ENCODE measurements at places on chromosomes 11 and 22.

- no peak for DNase-seq
Observed at GRCh38 chr11:129313541-129314297, 61.9 kb upstream of the BARX2 start.

DNA sequence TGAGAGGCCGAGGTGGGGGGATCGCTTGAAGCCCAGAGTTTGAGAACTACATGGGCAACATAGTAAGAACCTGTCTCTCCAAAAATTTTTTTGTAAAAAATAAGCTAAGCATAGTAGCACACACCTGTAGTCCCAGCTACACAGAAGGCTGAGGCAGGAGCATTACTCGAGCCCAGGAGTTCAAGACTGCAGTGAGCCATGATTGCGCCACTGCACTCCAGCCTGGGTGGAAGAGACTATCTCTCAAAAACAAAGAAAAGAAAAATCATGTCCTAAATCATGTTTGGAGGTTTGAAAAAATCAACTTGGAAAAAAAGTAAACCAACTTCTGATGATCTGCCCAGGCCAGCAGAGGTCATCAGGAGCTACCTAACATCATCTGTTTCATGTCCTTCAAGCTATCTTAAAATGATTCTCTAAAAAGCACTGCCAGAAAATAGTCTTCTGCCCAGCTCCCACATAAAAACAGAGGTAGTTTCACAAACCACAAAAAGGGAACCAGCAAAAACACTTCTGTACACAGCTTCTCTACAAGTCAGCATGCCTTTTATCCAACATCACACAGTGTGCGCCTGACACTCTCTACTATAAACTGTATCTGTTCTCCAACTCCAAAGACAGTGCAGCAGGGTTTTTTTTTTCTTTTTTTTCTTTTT is 165.0 kb downstream of the SOX6 start:
- DNase-seq: peak; percentile 23

- DNase-seq: no peak
Observed at GRCh38 chr11:108983636-108984420, 319.0 kb downstream of the DDX10 start.

- DNase-seq: no peak
Observed at GRCh38 chr22:46625113-46625842, 5.1 kb downstream of the GRAMD4 start.

DNA sequence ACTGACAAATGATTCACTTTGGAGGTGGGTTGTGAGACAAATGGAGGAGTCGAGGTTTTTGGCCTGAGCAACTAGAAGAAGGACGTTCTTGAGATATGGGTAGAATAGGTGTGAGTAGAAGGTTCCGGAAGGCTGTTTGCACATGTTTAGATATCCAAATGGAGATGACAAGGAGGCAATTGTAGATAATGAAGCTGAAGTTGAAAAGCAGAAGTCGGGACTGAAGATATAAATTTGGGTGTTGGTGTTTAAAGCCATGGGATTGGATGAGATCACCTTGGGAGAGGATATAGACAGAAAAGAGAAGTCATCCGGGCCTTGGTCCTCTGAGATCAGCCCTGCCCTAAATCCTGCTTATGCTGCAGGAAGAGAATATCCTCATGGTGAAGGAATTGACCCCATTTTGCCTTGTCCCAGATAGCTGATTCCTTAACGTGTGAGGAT is 75.5 kb upstream of the CD44 start:
- DNase-seq: no peak

DNA sequence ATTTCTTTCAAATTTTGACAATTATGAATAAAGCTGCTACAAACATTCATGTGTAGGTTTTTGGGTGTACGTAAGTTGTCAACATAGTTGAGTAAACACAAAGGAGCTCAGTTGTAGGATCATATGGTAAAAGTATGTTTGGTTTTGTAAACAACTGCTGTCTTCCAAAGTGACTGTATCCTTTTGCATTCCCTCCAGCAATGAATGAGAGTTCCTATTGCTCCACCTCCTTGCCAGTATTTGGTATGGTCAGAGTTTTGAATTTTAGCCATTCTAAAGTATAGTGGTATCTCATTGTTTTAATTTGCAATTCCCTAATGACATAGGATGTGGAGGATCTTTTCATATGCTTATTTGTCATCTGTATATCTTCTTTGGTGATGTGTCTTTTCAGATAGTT is 28.0 kb upstream of the PHOX2A start:
- DNase-seq: no peak

- DNase-seq: no peak
Observed at GRCh38 chr11:6635082-6635932, 16.1 kb upstream of the TPP1 start.

GRCh38 chr11:10550503-10551289 is 9.7 kb upstream of the RNF141 start:
- DNase-seq: no peak

DNA sequence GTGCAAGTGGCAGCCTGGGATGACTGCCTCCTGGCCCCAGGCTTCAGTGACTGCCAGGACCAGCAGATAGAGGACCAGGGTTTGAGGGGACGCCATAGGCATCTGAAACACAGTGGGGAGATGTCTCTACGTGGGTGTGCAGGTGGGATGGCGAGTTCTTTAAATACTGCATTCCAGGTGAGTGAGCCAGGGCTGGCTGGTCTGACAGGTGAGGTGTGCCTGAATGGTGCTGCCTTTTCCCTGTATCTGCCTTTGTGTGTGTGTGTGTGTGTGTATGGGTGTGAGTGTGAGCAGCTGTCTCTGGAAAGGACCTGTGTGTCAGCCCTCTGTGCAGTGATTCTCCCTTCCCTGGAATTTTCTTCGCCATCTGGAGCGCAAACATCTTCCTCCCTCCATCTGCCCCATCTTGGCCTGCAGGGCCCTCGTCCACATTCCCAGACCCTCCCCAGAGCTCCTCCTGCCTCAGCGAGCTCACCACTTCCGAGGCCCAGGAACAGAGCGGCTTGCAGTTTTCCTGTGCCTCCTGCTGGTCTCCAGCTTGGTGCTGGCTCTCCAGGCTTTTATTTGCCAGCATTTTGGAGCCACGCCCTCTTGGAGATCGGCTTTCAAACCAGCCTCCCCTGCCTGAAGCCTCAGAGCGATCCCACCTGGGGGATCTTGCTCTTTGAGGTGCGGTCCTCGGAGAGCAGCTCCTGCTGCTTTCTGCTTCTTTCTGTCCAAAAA is at the start of gene GPHA2:
Gene GPHA2, minus strand, starts transcription at position 535 of the 723 bp plus-strand sequence. Its CDS starts 433 bp downstream, at position 102.
- DNase-seq: no peak

DNA sequence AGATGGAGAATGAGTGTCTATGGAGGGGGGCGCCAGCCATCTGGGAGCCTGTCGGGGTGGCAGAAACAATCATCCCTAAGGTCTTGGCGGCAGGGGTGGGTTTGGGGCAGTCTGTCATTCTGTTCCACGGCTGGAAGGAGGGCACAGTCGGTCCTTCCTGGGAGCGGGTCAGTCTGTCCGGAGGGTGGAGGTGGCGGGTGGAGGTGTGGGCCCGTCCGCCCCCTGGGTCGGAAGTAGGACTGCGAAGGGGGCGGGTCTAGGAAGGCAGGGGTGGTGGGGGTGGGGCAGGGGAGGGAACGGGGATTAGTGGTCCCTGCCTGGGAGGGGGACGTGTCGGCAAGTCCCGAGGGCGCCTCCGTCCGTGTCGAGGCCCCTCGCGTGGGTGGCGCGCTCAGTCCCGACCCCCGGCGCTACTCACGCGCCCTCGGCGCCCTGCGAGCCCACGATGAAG is 461 bp downstream of the TBC1D10A start:
- no peak for DNase-seq

DNA sequence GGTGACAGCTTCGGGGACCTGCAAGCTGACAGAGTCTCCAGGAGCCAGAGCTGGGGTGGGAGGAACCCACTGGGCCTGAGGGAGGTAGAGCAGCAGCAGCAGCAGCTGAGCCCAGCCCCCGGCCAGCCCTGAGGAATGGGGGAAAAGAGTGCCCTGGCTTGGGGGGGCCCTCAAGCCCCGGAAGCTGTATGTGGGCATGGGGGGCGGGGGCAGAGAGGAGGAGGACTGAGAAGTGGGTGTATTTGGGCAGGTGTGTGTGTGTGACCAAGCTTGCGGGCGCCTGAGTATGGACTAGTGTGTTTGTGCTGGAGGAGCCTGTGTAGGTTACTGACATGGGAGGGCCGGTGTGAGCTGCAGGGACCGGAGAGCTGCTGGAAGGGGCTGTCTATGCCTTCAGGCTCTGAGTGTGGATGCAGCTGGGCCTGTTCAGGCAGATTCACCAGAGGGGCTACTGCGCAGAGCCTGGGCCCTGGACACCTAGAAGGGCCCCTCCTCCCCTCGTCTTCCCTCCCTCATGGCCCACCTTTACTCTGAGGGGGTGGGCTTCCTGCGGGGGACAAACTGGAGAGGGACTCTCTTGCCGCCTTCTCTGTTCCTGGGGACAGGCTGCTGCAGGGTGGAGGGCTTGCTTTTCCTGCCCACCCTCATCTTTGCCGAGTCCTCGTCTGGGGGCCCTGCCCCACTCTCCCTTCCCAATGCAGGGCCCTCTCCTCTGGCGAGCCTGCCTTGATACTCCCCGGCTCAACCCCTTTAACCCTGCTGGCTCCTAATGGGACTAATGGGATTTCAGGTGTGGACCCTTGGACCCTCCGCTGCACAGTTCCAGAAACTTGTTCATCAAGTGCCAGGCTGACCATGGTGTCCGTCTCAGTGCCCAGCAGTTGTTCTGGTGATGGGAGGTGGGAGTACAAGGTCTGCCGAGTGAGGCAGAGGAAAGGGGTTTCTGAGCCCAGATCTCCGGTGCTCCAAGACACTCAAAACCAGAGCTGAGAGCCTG is 28.2 kb downstream of the ST3GAL4 start:
- no peak for DNase-seq

DNA sequence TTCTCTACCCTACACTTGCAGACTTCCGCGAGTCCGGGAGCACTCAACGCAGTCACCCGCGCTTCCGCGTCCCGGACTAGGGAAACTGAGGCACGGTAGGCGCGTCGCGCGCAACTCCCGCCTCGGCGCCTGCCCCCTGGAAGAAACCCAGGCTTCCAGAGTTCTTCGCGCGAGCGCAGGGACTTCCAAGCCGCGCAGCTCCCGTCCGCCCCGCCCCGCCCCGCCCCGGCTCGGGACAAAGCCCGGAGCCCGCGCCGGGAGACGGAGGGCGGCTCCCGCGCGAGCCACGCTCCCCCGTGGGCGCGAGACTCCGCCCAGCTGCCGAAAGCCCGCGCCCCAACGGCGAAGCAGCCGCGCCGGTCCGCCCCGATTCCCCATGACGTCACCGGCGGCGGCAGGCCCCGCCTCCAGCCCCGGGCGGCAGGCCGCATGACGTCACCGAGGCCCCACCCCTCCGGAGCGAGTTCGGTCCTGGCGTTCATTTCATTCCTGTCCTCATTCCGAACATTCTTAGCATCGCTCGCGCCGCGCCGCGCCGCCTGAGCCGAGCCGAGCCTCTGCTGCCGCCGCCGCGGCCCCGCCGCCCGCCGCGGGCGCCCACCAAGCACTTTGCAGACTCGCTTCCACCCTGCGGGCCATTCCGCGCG is at the start of gene TEAD1:
Gene TEAD1, plus strand, starts transcription at position 498 of the 647 bp plus-strand sequence.
- DNase-seq: peak; percentile 85

DNA sequence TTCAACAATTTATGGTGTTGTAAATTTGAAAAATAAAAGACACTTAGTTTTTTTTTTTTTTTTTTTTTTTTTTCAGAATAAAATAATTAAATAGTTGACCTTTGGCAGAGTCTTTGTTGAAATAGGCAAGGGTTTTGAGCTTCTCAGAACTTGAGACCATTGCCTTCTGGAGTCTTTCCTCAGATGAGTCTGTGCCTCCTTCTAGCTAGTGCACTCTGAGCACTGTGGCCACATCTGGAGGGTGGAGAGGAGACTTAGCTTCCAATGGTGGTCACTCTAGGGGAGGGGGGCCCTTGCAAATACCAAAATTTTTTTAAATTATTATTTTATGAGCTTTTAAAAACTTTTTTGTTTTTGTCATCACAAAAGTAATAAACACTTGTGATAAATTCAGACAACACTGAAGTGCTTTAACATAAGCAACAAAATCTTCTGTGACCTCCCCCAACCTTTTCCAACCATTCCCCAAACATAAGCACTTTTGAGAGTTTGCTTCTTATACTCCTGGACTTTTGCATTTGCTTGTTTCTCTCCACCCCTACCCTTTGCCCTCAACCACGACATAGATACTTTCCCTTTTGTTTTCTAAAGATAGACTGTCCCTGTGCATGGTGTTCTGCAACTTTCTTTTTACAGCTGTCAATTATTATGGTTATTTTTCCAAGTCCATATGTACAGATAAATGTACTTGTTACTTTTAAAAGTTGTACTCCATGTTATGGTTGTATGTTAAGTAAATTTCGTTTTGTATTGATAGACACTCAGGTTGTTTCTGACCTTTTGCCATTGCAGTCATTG is 41.1 kb downstream of the BMAL1 start:
- DNase-seq: no peak

GRCh38 chr11:118933486-118933885 is 7.8 kb upstream of the BCL9L start:
- no peak for DNase-seq

GRCh38 chr11:76491644-76492043 is 46.8 kb downstream of the EMSY start:
- DNase-seq: no peak

DNA sequence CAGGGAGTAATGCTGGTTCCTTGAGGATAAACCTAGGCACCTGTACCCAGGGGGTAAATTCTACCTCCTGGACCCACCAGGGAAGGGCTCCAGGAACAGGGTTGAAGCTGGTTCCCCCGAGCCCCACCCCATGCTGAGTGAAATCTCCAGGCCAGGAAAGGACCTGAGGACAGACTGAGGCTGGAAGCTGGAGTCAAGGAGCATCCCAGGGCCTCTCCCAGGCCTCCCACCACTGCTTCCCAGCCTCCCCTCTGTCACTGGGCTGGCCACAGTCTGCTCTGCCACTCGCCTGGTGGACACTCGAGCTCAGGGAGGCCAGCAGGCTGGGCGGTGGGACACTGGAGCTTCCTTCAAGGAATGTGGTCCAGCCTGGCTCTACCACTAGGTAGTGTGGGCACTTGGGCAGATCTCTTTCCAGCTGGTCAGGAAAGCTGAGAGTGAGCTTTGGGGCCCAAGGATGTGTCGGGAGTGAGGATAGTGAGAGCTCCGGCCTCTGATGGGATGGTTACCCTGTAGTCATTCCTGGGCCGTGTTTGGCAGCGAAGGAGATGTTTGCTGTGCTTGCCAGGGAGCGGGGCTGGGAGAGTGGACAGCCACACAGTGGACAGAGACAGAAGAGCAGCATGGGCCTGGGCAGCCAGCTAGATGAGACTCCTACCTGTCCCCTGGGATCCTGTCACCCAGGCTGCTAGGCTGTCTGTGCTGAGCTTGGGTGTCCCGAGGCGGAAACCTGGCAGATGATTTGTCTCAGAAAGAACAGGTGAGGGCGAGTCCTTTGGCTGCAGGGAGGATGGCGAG is 3.4 kb downstream of the OVOL1 start:
- no peak for DNase-seq

Data from hematopoietic multipotent progenitor cell treated with erythropoietin and hydrocortisone succinate and interleukin-3 and kit ligand, for 17 days (in vitro differentiated cells).